Stimulated activated CD8-positive, alpha-beta memory T cell treated with anti-CD3 and anti-CD28 coated beads, Interleukin-15, amount 100 ng/mL, for 48 hours (primary cell): ENCODE measurements at places on chromosomes 16 and 17.

DNA sequence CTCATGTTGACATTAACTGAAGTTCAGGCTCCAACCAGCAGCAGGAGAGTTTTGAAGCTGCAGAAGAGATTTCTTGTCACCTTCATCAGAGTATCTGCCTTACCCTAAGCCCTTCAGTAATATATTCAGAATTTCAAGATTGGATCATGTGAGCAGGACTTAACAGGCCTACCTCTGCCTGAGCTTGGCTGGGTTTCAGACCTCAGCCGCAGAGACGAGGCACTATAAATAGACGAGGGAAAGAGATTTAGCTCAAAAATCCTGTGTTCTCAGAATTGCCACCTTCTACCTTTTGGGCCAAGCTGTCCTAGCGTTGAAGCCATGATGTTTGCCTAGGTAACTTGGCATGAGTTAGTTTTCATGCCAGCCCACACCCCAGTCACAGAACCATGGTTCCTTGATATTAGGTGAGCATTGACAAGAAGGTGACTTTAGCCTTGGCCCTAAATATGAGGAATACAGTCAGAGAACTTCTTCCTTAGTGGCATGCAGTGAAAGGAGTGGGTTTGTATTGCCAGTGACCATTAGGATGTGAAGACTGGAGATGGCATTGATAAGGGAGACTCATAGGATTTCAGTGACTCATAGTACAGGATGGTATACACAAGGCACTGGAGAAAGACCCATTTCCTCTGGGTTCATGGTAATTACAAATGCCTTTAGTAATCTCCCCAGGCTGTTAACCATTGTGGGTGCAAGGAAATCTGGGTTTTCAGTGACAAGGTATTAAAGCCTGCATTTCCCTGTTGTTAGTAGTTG lies 224.3 kb downstream of the MSI2 start:
- DNase-seq, result no peak

DNA sequence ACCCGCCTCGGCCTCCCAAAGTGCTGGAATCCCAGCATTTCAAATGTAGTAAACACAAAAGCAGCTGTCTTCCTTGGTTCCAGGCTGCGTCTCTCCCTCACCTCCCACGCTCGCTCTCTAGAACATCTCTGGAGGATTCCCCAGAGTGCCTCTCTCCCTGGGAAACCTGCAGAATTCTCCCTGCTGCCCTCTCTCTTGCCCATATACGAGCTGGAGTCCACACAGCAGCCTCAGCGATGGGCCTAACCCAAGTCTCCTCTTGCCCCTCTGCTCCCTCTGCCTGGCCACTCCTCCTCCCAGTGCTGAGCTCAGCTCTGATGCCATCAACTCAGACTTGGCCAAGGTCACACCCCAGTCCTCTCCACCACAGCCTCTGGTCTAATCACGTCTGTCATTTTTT lies 10.6 kb downstream of the GPRC5B start:
- no peak for DNase-seq

DNA sequence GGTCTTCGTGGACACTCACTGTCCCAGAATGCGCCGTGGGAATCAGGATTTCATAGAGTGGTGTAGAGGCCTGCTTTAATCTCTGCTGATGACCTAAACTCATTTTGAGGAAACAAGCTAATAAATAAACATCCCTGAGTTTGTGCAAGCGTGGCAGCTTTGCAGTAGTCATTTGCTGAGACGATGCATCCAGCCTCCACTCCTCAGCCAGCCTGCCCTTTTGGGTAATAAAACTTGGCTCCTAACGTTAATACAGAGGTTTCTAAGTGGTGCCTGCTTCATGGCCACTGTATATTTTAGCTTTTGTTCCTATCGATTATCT lies 1.3 kb downstream of the DGKE start:
- DNase-seq, result no peak

GRCh38 chr16:24736758-24737157 lies 7.3 kb downstream of the TNRC6A start:
- DNase-seq, result no peak

GRCh38 chr16:67750466-67750865 lies 31.4 kb upstream of the GFOD2 start:
- DNase-seq, result no peak

DNA sequence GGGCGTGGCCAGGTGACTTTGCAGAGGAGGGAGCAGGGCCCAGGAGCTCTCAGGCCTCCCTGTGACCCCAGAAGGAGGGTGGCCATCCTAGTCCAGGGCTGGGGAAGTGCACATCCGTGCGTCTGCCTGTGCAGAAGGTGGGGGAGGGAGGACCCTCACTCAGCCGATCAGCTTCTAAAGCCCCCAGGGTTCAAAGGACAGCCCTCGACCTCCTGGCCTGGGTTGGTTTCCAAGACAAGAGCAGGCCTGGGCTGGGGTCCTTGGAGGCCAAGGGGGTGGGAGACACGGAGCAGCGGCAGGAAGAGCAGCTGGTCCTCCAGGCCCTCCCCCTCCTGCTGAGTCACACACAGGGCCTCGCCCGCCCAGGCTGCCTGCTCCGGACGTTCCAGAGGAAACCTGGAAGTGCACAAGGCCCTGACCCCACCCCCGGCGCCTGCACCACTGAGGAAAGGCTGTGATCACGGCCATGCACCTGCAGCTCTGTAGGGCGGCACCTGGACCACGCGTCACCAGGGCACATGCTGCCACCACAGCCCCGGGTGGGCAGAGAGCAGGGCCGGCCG lies 67.1 kb upstream of the ZNF469 start:
- no peak for DNase-seq

- DNase-seq, result no peak
Measured at GRCh38 chr16:67598527-67598926, 36.2 kb downstream of the CTCF start.

DNA sequence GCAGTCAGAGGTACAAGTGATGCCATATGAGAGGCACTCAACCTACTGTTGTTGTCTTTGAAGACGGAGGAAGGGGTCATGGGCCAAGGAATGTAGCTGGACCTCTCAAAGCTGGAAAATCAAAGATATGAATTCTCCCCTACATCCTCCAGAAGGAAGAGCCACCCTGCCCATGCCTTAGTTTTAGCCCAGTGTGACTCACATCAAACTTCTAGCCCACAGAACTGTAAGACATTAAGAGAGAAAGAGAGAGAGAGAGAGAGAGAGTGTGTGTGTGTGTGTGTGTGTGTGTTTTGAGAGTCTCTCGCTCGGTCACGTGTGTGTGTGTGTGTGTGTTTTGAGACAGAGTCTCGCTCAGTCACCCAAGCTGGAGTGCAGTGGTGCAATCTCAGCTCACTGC lies 87.1 kb downstream of the STX8 start:
- DNase-seq, result no peak

DNA sequence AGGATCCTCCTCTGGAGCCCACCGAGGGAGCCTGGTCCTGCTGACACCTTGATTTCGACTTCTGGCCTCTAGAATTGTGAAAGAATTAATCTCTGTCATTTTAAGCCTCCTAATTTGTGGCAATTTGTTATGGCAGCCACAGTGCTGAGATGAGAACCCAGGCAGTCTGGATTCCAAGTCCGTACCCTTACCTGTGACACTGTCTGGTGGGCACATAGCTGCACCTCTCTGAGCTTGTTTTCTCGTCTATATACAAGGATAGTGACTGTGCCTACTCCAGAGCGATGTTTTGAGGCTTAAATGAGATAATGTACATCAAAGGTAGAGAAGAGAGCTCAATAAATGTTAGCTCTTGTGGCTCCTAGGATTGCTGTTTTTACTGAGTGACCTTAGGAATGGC lies 128.4 kb upstream of the MPHOSPH6 start:
- DNase-seq, result no peak

- DNase-seq, result peak; percentile 23
Measured at GRCh38 chr17:8859027-8859803, 8.3 kb downstream of the PIK3R6 start.

DNA sequence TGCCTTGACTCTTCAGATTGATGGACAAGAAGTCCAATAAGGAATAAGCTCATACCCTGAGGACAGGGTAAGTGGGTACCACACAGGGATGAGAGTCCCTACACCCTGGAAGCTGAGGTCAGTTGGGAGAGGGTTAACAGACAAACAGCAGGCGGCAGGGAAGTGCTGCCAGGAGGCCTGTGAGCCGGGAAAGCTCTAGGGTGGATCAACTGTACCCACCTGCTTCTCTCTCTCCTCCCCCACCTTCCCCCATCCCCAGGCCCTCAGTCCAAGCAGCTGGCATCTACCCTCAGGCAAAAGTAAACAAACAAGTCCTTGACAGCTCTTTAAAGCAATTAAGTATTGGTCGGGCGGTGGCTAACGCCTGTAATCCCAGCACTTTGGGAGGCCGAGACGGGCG lies 20.7 kb upstream of the MYLK3 start:
- DNase-seq, result no peak

- no peak for DNase-seq
Measured at GRCh38 chr16:12314653-12315185, 338.2 kb downstream of the SNX29 start.

DNA sequence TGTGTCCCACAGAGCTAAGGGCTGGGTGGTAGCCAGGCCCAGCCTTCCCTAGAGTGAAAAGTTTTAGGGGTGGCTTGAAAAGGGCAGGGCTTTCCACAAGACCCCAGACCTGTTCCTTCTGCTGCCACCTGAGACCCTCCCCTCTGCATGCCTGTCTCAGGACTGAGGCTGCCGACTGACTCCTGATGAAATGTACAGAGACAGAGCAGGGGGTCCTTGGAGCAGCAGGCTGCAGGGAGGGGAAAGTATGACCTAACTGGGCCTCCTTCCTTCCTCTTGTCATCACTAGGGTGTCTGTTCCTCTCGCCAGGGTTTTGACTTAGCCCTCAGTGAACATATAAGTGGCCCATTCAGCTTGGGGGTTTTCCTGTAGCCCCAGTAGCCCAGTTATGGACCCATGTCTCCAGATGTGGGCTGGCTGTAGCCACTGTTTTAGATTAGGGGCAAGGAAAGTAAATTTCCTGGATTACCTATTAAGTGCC lies 14.9 kb upstream of the NFATC3 start:
- no peak for DNase-seq

- DNase-seq, result peak; percentile 52
Measured at GRCh38 chr17:35747540-35748017, 5.5 kb downstream of the GAS2L2 start.

DNA sequence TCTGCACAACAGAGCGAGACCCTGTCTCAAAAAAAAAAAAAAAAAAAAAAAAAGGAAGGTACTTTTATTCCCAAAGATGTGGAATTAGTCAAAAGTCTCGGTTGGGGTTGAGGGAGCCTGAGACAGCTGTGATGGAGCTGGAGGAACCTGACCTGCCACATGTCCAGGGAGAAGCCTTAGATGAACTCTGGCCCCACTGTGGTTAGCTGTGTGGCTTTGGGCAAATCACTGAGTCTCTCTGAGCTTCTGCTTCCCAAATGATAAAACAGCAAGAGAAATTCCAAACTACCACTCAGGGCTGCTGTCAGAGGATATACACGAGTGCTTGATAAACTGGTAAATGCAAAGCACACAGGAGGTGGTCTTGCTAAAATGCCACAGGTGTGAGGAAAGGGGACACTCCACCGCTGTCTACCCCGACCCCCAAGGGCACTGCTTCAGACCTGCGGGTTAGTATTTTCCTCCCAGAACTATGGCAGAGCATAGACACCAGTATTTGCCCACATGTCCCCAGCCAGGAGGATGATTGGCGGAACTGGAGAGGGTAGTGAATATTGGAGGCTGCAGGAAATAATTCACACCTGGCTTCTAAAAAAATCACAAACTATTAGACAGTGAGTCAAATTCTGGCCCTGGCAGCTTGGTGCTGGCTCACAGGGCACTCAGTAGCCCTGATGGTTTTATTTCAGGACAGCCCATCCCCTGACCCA lies 14.7 kb downstream of the DRC3 start:
- no peak for DNase-seq

DNA sequence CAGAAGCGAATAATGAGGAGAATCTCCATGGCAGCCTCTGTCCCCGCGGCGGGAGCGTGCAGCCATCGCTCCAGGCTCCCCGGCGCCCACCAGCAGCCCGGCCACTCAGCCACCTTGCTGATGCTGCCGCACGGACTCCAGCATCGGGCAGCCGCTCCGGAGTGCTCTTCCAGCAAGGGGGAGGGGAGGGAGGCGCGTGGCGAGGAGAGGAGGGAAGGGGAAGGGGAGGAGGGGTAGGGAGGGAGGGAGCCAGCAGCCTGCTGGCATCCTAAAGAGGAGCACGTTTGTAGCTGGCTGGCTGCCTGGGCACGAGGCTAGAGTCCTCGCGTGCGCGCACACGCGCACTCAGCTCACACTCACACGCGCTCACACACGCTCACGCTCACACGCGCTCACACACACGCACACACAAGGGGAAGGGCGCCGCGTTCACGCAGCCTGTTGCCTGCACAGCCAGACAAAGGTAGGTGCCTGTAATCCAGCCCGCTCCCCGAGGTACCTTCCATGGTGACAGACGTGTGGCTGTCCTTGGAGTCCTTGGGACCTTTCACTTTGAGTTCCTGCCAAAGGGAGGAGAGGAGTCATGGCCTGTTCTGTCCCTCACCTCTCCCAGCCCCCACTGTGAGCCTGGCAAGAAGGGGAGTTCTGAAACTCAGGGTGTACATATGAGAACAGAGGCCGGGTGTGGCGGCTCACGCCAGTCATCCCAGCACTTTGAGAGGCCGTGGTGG lies 82.1 kb downstream of the TIMM22 start:
- no peak for DNase-seq

GRCh38 chr16:85314512-85314971 lies 202.3 kb upstream of the CIBAR2 start:
- DNase-seq, result no peak

DNA sequence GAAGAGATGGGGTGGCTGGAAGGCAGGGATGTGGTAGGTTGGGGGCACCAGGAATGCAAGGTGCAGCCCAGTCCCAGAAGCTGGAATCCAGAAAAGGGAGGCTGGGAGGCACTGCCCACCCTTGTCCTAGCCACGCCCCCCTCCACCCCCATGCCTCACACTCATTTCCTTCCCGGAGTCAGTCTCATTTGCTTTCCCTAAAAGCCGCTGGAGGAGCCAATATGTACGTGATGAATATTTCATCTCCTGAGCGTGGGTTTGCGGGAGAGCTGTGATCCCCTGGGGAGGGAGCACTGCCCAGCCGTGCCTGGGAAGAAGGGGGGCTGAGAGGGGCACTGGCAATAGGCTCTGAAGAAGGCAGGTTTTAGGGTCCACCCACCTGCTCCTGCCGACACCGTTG lies 124.5 kb upstream of the LHX1 start:
- DNase-seq, result no peak

GRCh38 chr17:623121-623520 lies 91.5 kb downstream of the VPS53 start:
- DNase-seq, result no peak

GRCh38 chr16:80341263-80341662 lies 199.5 kb upstream of the DYNLRB2 start:
- DNase-seq, result no peak

- no peak for DNase-seq
Measured at GRCh38 chr16:71254832-71255525, 24.5 kb upstream of the HYDIN start.

- DNase-seq, result no peak
Measured at GRCh38 chr17:77770331-77771105, 188.0 kb upstream of the TNRC6C start.

- no peak for DNase-seq
Measured at GRCh38 chr16:66278604-66279262, 87.8 kb upstream of the CDH5 start.

- DNase-seq, result no peak
Measured at GRCh38 chr17:49603238-49603637, 27.6 kb downstream of the NXPH3 start.

GRCh38 chr17:29131814-29132682 lies 48.1 kb downstream of the MYO18A start:
- DNase-seq, result no peak
